ENCODE measurements at places on chromosomes 3 and 15.

GRCh38 chr3:138062626-138063025, 52.7 kb downstream of the CLDN18 start:
- no peak for DNase-seq

GRCh38 chr15:97966246-97966645, 5.7 kb downstream of the ARRDC4 start:
- no peak for DNase-seq

DNA sequence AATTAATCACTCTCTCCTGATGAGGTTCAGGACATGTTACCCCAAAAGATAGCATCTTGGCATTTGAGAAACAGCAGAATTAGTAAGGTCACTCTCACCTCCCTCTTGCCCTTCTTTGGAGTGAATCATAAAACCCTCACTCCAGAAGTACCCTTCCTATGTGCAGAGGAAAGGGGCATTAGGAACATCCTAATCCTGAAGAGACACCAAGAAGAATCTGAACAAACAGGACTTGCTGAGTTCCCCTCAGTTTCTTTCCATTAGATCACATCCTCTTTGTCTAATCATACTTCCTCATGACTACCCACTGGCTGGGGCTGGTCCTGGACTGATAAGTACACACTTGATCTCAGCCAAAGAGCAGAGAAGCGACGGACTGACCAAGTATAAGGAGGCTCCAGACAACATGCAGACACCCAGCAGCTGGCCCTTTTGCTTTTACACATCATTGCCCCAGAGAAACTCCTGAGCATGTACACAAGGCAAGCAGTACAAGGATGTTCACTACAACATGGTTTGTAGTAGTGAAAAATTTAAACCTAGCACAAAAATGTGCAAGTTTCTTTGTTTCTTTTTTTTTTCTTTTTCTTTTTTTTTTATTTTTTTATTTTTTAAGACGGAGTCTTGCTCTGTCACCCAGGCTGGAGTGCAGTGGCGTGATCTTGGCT, 15.0 kb upstream of the TM6SF1 start:
- DNase-seq: no peak

GRCh38 chr15:68310178-68310803, 32.7 kb downstream of the FEM1B start:
- DNase-seq: no peak

GRCh38 chr3:127438951-127439350, 151.1 kb upstream of the PRR20G start:
- no peak for DNase-seq

GRCh38 chr3:118075873-118076272, 958.8 kb downstream of the IGSF11 start:
- no peak for DNase-seq

GRCh38 chr3:29936766-29937165, 655.9 kb downstream of the RBMS3 start:
- no peak for DNase-seq

DNA sequence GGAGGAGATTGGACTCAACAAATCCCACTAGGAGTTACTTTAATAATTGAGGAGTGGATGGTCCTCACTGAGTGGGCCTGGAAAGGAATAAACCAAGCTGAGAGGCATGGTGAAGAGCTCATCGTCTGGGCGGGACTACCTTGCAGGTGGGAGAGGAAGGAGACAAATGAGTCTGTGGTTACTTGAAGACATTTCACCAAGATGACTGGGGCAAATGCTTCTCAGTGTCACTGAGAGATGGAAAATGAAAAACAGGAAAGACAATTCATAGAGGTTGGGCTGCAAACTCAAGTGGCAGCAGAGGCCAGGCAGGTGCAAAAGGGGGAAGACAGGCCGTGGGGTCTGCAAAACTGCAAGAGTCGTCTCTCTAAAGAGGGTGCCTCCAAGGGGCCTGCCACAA, 1.5 kb upstream of the ARHGAP31 start:
- DNase-seq: no peak

- DNase-seq: no peak
Observed at GRCh38 chr3:170914690-170915089, 6.3 kb upstream of the EIF5A2 start.

DNA sequence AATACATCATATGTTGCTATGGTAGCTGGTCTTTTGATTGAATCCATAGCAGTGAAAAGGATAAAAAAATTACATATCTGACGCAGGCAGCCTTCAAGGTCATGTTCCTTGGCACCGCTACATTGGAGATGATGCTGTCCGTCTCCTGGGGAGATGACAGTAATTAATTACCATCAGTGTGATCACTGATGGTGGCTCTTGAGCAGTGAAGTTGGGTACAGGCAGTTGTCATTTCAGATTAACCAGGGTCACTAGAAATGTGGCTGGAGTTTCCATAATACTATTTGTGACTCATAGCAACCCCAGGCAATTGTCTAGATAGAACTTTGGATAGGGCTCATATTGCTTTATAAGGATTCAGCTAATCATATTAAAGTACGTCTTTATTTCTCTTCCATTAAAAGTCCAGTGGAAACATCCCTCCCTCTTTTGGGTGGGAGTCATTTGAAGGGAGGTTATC, 136.3 kb downstream of the THSD4 start:
- no peak for DNase-seq

DNA sequence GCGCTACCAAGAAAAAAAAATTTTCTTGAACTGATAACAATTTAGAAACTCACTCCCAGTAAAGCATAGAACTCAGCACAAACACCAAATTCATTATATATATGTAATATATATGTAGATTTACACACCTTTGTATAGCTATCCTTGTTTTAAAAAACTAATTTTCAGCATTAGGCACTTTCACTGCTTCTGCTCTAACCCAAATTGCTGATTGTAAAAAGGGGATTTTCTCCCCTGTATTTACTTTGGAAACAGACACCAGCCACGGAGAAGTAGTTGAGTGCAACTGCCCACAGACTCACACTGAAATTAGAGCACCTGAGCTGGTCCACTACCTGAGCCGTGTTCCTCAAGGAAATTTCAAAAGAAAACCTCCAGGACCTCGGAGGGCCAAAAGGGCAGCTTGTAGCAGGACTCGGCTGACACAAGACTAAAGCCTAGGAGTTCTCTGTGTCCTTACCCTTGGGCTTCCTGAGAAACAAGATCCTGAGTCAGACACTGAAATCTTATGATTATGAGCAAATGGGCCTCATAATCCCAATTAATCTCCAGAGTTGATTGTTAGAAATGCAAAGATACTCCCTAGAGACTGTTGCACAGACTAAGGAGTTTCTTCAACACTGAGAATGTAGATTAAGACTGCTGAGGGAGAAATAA, 106.0 kb downstream of the TNIK start:
- DNase-seq: no peak

GRCh38 chr3:16392717-16393116, 120.8 kb downstream of the RFTN1 start:
- DNase-seq: no peak

GRCh38 chr15:81882504-81882903, 163.3 kb downstream of the MEX3B start:
- DNase-seq: no peak

DNA sequence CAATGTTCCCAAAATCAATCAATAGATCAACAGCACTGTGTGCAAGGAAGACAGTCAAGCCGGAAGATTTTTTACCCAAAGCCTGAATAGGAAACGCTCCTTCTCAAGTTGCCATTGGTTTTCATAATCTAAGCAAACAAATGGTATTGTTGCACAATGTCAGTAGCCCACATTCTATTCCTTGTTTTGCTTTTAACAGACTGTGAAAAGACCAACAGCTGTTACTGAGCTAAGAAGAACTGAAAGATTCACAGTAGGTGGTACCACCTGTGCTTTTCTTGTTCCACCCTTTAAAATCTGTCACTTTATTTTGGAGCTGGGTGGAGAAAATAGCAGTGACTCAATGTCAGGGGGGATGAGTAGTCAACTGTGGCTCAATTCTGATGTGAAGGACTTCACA, 357.5 kb upstream of the CADM2 start:
- peak; percentile 1 for DNase-seq

All from NCI-H187 (cell line).